Daoy (cell line): ENCODE measurements at places on chromosomes 1 and 21. TPM values are rescaled to one million over a fixed set of nuclear protein-coding genes. Genes with fewer than 3 reads are reported as not detected.

DNA sequence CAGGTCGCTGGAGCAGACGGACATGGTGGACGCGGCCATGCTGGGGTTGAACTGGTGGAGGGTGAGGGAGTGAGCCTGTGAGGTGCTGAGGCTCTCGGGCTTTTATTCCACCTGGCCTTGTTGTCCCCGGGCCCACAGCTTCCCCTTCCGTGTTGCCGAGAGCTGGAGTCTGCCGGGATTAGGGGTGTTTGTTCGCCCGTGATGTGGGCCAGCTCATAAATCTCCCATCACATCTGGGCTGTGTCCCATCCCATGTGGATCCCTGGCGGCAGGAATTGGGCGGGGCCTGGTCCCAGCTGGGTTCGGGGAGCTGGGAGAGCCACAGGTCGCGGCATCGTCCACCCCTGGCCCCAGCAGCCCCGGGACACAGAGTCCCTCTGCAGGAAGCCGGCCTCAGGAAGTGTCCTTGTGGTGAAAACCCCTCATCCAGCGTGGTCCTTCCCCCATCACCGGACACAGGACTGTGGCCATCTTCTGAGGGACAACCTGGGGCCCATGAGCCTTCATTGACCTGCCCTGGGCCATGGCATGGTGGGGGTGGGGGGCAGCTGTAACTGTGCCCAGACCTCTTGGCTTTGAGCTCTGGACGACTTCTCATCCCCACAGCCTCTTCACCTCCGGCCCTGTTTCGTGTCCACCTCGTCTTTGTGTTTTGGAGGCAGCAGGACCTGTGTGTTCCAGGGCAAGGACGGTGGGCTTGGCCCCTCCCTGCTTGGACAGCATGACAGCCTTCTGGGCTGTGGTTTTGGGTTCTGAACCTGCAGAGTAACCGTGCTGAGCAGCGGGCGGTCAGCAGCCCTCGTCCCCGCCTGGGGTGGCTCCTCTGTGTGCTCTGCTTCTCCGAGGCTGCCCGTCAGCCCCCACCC is at the start of gene KRTAP10-6:
Gene KRTAP10-6 (minus strand): TSS at position 60 of the 866 bp plus-strand sequence. CDS start 21 bp downstream, at position 39.
- DNase-seq: no peak

GRCh38 chr1:215526147-215526845 is 40.8 kb upstream of the KCTD3 start:
- DNase-seq: peak; percentile 25

DNA sequence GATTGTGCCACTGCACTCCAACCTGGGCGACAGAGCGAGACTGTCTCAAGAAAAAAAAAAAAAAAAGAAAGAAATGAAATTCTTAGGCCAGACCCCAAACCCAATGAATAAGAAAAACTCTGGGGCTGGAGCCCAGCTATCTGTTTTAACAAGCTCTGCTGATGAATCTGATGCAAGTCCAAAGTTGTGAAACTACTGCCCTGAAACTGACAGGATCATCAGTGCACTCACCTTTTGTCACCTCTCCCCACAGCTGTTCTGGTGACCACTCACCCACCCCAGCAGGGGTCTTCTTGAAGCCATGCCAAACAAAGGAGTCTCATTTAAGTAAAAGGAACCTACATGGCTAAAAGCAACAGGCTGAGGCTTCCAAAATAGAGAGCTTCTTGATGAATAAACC is 8.4 kb downstream of the PABPC4 start:
- no peak for DNase-seq

DNA sequence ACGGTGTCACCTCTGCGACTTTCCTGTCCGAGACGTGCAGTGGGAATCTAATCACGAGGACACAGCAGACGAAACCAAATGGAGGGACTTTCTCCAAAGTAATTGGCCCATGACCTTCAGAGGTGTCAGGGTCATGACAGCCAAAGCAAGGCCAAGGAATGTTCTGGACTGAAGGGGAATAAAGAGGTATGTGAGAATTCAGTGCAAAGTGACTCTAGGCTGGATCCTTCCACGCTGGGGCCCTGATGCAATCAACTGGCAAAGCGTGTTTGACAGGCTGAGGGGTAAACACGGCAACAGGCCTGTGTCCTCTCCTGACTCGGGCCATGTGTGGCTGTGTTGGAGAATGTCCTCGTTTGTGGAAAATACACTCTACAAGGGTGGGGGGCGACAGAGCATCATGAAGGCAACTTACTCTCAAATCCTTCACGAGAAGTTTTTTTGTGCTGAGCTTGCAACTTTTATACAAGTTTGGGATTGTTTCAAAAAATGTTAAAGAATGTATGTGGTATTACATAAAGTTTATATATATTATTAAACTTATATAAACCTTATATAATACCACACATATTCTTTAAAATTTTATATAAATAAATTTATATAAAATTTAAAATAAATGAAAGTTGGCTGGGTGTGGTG is 1.7 kb downstream of the CFAP74 start:
- DNase-seq: no peak

DNA sequence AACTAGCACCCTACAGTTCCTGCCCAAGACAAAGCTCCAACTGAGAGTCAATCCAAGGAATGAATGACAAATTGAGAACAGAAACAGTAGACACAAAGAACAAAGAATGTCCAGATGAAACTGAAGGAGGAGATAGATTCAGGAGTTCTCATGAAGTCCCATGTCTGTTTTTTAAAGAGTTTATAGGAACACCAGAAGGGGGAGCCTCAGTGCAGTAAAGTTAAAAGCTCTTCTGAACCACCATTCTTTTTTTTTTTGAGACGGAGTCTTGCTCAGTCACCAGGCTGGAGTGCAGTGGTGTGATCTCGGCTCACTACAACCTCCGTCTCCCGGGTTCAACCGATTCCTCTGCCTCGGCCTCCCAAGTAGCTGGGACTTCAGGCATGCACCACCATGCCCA is 323.6 kb downstream of the MRPL39 start:
- DNase-seq: no peak

DNA sequence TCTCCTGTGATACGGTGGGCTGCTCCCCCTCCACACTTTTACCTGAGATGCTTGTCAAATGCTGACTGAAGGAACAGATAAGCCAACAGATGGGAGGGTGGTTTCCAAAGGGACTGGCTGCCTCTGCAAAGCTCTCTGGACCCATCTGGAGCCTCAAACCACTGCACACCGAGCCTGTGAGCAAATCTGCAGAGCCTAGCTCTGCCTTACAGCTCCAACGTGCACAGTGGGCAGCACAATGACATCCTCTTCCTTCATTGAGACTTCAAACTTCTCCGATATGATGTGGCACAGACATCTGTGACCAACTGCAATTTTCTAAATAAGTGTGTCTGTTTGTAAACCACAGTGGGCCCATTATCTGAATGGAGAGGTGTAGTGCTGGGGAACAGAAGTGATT is 26.2 kb upstream of the KNCN start:
- no peak for DNase-seq

GRCh38 chr1:8213136-8213535 is 104.8 kb upstream of the SLC45A1 start:
- no peak for DNase-seq

DNA sequence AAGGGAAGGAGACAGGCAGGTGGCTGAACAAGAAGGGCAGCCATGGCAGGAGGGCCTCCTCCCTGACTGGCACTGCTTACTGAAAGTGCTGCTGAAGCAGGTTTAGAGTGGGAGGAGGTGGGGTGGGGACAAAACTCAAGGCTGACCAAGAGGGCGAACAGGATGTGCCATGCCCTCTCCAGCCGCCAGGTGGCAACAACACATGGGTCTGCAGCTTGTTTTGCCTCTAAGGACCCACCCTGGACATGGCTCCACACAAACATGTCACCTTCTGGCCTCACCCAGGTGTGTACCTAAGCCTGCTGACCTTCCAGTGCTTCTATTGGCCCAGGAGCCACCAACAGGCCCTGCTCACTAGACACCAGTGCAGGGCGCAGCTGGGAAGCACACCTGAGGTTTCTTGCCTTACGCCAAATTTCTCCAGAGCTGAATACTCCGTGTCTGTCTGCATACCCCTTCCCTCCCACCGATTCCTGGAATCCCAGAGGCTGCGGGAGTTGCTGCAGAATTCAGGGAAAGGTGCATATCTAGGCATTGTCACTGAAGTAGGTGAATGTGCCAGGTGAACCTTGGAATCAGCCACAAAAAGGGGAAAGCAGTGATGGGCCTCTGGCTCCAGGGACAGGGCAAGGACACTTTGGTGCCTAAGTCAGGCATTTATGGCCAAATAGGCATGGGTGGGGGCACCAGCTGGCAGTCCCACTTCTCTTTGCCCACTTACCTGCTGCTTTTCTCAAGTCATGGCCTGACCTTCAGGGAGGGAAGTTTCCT is 5.3 kb downstream of the PSRC1 start:
- DNase-seq: peak; percentile 83

DNA sequence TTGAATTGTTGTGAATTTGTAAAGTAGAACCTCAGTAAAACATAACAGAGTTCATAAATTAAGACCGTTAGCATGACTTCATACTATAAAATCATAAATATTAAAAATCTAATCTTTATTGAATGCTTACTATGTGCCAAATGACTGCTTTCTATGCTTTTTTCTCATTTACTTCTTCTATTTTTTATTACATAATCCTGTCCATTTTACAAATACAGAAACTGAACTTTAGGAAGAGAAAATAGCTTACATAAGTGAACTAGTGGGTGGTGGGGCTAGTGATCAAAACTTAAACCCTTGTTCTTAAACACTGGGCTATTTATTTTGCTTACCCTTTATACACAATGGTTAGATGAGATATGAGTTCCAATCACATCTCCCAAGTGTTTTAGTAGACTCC is 122.3 kb downstream of the ZC3H11B start:
- no peak for DNase-seq

DNA sequence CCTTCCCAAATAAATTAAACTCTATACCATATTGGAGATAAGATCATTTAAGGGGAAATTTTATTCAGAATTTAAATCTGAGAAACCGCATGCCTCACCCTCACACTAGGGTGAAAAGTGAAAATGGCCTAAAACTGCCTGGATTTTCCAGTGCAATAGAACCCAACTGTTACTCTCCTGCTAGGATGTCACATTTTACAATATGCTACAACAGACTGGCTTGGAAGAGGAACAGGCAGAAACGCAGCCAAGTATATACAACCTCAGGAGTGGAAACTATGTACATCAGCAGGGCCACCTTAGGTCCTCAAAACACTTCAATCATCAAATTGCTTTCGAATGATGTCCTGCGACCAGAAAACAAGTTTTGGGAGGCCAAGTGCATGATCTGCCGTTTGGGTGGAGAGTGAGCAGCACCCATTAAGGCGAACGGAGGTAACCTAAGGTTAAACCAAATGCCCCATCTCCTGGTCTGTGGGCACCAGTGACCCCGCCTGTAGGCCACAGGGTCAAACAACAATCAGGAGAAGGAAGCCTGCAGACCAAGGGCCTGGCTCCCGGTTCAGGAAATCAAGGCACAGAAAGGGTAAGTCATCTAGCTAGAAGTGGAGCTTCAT is 4.9 kb downstream of the RCAN1 start:
- DNase-seq: no peak

DNA sequence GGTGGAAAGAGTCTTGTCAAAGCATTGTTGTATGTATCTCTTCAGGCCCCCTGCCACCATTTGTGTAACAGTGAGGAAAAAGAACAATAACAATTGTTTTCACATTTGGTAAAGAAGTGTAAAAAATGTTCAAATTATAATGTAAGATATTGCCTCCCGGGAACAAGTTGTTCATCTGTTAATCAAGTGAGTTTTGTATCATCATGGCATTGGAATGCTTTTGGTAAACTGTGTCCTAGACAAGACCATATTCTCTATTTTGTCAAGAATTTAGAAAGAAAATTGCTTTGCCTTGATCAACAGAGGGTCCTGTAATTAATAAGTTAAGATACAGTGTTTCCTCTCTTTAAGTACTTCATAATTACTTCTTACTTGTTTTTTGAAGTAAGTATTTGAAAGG is 692.0 kb upstream of the NR5A2 start:
- DNase-seq: no peak

DNA sequence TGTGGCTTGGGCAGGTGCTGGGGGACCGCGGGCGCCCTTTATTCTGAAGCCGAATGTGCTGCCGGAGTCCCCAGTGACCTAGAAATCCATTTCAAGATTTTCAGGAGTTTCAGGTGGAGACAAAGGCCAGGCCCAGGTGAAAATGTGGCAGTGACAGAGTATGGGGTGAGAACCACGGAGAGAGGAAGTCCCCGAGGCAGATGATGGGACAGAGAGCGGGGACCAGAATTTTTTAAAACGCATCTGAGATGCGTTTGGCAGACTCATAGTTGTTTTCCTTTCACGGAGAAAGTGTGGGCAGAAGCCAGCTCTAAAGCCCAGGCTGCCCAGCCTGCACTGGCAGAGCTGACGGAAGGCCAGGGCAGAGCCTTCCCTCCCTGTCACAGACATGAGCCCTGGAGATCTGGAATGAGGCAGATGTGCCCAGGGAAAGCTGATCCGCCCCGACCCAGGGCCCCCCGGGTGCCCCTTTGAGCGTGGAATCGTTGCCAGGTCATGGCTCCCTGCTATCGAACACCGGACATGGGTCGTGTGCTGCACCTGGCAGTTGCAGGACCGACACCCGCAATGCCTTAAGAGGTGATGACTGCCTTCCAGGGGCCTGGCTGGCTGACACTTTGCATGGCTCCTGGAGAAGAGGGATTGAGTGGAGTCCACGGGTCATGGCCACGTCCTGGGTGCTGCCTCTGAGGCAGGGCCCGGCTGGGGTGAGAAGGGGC is 6.5 kb upstream of the SLX9 start:
- DNase-seq: no peak

DNA sequence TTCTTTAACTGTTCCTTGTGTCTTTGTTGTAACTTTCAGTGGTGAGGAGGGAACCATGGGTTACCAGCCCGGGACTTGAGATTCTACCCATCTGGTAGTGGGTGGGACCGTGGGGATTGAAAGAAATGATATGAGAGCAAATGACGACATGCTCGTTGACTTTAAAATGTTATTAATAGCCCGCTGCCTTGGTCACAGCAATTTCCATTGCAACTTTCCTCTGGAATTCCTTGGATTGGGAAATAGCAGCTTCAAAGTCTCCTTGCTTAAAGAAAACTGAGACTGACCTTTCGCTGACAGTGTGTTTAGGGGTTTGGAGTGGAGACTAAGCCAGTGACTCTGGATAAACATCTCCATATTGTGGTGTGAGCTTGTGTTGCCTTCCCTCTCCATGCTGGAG is 44.2 kb upstream of the MARK1 start:
- no peak for DNase-seq

GRCh38 chr1:92026806-92027205 is 3.0 kb upstream of the EPHX4 start:
- DNase-seq: no peak

GRCh38 chr1:36115931-36116330 is 9.1 kb downstream of the COL8A2 start:
- DNase-seq: peak; percentile 61

- peak; percentile 93 for DNase-seq
Measured at GRCh38 chr1:20496241-20496661, 10.2 kb upstream of the CAMK2N1 start.

SMAP2 gene
- 26.9 and 30.8 TPM in 2 replicates for total RNA-seq

RYR2 gene
- 0.83 and 1.1 TPM in 2 replicates for total RNA-seq

TRIM62 gene
- total RNA-seq: 2.9 and 5.4 TPM in 2 replicates

IQCC gene
- total RNA-seq: 3.0 and 3.8 TPM in 2 replicates

C1orf167 gene
- not detected in 2 replicates for total RNA-seq

PBX1 gene
- total RNA-seq: 9.4 and 16.2 TPM in 2 replicates

LHX8 gene
- total RNA-seq: 0.46 TPM in 1 of 2 replicates, not detected in the other
